Endodermal cell (in vitro differentiated cells): ENCODE measurements at places on chromosomes 4 and X.
A peak's percentile ranks its signal among the peaks of the same experiment; 100 is the strongest.

- DNase-seq, result no peak
These were observed 186.0 kb upstream of the WDFY3 start for GRCh38 chr4:85152480-85152879.

DNA sequence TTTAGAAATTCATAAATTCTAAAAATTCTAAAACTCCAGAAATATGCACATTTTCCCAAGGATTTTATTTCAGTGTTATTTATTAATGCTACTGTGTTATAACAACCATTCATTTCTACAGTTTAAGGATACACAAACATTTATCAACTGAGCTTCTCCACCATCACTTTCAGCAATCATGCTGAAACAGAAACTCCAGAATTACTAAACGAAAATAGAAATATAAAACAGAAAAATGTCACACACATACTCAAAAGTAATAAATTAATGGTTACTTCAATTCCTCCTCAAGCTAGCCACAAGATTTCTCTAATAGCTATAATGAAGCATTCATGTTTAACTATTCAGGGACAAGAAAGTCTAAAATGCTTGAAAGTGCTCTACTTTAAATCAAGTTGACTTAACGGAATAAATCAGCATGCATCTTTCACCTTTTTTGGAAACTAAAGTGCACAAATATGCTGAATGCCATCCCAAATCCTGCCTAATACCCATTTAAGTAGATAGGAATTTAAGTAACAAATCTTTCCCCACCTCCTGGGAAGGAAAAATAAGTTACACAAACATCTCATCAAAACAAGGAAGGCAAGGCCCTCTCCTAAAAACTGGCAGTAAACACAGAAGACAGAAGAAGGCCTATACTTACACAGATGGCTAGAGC, 563 bp downstream of the FAM13A start:
- no peak for DNase-seq

- peak; percentile 2 for DNase-seq
These were observed 86.0 kb downstream of the SCD5 start for GRCh38 chr4:82712561-82712960.

- peak; percentile 76 for DNase-seq
These were observed 95.4 kb upstream of the PSAPL1 start for GRCh38 chr4:7530082-7530481.

GRCh38 chrX:39204353-39204752, 403.1 kb downstream of the MID1IP1 start:
- no peak for DNase-seq

- no peak for DNase-seq
These were observed 76.8 kb upstream of the DDX53 start for GRCh38 chrX:22922961-22923360.

GRCh38 chr4:147580396-147580795, 36.8 kb upstream of the TMEM184C start:
- no peak for DNase-seq

DNA sequence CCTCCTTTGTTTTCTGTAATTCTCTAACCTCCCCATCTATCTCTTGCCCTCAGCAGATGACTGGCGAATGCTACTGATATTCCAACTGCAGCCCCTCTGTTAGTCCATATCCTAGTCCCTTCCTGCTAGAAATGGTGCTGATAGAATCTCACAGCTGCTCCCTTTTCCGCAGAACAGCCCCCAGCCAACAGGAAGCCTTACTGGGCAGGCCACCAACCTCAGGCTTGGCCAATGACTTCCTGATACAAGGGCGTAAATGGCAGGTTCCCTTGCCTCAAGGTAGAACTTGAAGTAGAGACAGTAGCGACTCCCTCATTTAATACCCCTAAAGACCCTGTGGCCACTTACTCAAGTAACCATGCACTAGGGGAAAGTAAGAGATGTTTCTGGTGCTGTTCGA, 26.7 kb upstream of the SLC2A9 start:
- no peak for DNase-seq

GRCh38 chr4:1682860-1683259, 1.3 kb downstream of the FAM53A start:
- DNase-seq, result no peak

DNA sequence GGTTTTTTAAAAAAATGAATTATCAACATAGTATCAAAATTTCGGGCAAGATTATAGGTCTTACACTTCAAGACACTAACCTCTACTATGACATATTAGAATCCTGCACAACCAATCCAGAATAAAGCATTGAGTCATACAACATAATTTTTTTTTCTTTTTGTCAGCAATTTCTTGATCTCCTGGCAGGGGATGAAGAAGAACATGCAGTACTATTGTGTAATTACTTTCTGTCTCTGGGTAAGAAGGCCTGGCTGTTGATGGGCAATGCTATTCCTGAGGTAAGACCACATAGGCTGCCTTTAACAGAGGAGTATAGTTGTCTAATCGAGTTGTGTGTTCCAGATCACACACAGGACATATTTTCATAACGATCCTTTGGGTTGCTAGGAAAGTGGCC, 67.5 kb downstream of the FBXL5 start:
- DNase-seq, result no peak

GRCh38 chrX:71366674-71367256, 608 bp downstream of the TAF1 start:
- DNase-seq, result no peak

DNA sequence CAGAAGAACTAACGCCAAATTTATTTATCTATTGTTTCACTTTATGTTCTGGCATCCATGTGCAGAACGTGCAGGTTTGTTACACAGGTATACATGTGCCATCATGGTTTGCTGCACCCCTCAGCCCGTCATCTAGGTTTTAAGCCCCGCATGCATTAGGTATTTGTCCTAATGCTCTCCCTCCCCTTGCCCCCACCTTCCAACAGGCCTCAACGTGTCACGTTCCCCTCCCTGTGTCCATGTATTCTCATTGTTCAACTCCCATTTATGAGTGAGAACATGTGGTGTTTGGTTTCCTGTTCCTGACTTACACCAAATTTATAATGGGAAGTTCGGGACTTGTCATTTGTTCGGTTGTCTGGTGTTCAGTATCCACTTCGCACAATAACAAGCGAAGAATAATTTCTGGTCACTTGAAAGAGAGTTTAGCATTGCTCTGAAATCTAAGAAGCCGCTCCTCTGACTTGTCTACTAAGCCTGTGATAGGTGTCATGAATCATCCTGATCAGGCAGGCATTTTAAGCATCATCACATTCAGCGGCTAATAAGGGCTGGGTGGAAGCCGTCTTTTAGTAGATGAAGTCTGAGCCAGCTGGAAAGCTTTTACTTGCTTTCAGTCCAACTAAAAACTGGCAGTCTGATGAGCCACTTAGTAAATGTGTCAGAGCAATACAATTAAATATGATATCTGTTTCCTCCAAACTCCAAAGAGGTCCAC, 1065.7 kb upstream of the PABPC4L start:
- DNase-seq, result no peak

- DNase-seq, result no peak
These were observed 128.1 kb upstream of the NDP start for GRCh38 chrX:44101281-44101680.

DNA sequence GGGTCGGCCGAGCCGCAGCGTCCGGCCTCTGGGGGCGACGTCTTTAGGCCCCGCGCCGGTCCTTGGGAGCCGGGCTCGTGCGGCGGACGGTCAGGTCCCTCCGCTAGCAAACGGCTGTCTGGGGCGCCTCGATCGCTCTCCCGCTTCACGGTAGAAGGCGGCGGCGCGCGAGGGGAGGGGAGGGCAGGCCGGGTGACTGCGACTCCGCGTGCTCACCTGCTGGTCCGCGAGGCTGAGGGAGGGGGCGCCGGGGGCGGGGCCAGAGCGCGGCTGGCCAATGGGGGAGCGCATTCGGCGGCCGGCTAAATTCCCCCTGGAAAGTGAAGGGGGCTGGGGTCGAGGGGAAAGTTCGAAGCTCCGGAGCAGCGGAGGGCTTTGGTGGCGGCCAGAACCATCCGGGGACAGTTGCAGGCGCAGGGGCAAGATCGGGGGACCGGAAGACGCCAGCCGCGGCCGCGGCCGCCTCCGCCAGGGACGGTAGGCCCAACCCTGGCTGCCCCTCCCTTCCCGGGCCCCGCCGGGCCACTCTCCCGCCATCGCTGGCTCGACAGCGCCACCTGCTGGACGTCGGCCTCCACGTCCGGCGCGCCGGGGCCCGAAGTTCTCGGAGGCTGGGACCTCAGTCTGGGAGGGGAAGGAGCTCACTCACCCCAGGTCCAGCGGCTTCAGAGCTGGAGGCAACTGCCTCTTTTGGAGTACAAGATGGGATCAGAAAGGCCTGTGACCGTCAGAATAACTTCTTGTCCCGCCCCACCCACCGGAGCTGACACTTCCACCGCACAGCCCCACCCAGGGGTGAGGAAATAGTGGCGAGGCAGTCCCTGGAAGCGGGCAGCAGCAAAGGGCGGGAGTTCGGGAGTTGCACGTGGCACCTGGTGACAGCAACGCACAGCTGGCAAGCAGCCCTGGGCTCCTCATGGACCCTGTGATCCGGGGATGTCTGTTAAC, 49.9 kb downstream of the ELF4 start:
- peak; percentile 93 for DNase-seq

DNA sequence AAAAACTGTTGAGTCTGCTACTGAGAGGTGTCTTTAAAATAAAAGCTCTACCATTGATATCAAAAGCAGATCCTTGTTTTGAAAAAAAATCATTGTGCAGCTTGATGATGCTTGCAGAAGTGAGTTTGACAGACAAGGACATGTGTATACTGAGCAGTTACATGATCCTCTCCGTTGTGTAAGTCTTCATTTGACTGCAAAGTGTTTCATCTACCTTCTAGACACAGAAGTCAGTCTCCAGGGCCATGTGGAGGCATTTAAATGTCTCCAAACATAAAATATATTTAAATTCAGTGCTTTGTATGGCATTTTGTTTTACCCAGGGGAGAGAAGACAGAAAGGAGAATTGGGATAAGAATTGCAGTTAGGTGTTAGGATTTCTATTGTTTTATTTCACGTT, 107.8 kb upstream of the MYOZ2 start:
- DNase-seq, result no peak

DNA sequence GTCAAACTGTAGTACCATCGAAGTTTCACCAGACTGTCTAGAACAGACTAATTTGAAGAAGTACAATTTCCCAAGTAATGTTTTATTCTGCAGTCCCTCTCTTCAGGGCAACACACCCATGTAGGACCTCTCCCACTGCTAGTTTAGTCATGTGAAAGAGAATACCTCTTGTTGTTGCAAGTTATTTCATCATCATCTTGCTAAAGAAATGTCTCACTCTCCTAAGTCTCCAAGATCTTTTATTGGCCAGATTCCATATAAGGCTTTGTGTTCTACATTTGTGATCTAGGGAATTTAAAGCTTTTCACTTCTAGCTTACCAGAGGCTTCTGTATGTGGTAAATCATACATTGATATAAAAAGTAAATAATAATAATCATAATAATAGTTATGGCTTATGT, 745.3 kb upstream of the MAGEB2 start:
- no peak for DNase-seq

DNA sequence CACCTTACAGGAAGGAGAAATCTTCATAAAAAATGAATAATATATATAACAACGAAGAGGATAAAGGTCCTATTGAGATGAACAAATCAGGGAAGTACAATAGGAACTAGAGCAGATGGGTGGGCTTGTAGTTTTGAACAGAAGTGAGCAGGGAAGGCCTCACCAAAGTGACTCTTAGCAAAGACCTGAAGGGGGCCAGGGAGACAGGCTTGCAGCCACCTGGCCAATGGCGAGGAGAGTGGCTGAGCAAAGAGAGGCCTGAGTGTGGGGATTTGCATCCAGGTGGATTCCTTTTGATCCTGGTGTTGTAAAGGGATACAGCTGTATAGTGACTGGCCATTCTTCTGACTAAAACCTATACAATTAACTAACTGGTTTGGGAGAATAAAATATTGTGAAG, 354.1 kb downstream of the CAMK2D start:
- peak; percentile 80 for DNase-seq

GRCh38 chr4:79249881-79250503, 75.9 kb downstream of the NAA11 start:
- no peak for DNase-seq

DNA sequence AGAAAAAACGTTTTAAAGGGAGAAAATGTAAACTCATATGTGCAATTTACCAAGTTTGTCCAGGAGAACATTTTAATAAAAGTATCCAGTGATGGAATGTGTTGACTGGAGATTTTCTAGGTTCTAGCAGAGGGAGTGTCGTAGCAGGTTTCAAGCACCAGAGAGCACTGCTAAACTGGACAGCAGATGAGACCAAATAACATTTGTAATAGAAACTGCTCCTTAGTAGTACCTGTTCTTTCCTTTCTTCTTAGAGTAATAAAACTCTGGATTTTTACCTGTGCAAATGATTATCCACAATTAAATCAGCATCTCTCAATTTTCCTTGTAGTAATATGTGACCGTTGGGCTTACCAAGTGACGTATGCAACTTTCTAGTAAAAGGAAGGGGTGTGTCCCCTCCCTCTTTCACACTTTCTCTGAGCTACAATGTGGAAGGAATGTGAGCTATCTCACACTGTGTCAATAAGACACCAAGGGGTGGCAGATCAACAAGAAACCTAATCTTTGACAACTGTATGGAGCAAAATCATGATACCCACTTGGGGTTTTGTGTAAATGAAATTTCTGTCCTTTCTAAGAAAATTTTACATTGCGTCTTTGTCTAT, 9.5 kb downstream of the HPGDS start:
- DNase-seq, result peak; percentile 72

- DNase-seq, result peak; percentile 58
These were observed 67.1 kb downstream of the PPP2R2C start for GRCh38 chr4:6405397-6405706.

DNA sequence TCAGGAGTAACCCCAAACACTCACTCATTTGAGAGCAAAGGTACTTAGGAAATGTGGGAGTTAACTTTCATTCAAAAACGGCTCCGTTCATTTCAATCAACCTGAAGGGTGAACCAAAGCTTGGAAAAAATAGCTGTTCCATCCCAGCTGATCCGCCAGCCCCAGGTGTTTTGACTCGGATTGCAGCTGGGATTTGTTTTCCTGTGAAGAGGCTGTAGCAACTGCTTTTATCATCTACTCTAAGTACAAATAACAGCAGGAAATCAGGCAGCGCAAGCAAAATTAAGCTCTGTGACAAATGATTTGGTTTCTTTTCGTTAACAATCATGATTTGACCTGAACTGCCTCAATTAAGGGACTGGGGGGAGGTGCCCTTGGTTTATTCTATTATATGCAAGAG, 154.7 kb downstream of the BEND2 start:
- no peak for DNase-seq

DNA sequence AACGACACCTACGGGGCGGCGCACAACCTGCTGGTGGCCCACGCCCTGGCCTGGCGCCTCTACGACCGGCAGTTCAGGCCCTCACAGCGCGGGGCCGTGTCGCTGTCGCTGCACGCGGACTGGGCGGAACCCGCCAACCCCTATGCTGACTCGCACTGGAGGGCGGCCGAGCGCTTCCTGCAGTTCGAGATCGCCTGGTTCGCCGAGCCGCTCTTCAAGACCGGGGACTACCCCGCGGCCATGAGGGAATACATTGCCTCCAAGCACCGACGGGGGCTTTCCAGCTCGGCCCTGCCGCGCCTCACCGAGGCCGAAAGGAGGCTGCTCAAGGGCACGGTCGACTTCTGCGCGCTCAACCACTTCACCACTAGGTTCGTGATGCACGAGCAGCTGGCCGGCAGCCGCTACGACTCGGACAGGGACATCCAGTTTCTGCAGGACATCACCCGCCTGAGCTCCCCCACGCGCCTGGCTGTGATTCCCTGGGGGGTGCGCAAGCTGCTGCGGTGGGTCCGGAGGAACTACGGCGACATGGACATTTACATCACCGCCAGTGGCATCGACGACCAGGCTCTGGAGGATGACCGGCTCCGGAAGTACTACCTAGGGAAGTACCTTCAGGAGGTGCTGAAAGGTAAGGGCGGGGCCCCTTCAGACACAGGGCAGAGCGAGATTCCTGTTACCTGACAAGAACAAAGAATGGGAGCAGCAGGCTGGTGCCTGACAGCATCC, 11.7 kb downstream of the RPL9 start:
- peak; percentile 91 for DNase-seq

GRCh38 chrX:11663875-11664210, 1.9 kb downstream of the ARHGAP6 start:
- DNase-seq, result peak; percentile 49
